ENCODE measurements at places on chromosomes 5 and 9.
A peak's percentile ranks its signal among the peaks of the same experiment; 100 is the strongest.

- no peak for DNase-seq
Measured at GRCh38 chr9:126854734-126855133, 5.7 kb upstream of the ZBTB34 start.

GRCh38 chr5:96595300-96596090 lies 66.7 kb upstream of the CAST start:
- peak; percentile 6 for DNase-seq

DNA sequence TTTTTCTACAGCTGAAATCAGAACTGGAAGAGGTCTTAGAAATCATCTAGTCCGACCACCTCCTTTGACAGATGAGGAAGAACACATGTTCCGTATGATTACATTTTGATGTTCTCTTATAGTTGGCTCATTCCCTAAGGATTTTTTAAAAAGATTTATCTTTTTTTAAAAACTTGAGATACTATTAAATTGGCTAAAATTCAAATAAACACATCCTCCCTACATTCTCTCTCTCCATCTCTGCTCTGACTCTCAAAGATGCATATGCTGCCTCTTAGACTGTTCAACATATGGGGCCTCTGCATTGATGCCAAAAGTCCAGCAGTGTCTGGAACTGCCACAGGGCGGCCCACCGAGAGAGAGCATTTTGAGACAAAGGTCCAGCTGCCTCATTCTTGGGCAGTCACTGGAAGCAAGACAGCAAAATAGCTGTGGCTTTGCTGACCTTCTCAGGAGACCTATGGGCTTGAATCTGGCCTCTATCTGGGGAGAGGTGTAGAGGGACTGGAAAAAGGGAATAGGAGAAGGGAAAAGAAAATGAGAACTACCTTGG lies 12.8 kb upstream of the TSSK1B start:
- DNase-seq = peak; percentile 41

DNA sequence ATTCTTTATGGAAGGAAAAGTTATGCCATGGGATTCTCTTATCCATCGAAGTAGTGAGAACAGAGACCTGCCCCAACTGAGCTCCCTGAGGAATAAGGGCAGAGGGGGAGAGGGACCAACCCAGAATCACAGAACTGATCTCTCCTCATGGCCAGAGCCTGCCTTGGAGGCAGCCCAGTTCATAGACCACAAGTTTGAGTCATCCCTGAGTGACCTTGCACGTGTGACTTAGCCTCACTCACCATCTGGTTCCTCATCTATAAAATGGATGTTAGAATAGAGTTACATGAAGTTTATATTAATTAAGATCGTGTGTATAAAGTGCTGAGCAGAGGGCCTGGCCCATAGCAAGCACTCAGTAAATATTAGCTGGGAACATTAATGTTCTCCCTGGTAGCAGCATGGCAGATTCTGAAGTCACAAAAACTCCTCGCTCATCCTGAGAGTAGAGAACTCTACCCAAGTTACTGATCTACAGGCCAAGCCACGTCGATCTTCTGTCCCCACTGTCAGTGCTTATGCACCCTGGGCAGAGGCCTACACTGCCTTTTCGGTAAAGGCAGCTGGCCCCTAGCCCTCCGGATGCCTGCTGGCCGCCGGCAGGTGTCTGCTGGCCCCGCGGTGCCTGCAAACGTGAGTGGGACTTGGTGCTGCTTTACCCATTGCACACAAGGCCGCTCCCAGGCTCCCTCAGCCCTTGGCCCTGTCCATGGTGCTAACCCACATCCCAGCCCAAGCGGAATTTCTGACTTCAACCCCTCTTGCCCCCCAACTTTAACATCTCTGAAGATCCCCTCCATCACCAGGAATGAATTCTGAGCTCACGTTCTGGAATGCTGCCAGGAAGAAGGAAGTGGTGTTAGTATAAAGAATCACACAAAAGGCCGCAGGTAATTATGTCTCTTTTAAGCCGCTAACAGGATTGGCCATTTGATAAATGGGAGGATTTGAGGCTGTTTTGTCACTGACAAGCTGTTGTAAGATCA lies 61.1 kb upstream of the ARAP3 start:
- DNase-seq = peak; percentile 26

GRCh38 chr5:53930457-53930856 lies 370.0 kb downstream of the NDUFS4 start:
- peak; percentile 35 for DNase-seq

- DNase-seq = no peak
Measured at GRCh38 chr9:83622433-83622938, 457 bp upstream of the IDNK start.

- DNase-seq = peak; percentile 40
Measured at GRCh38 chr9:95147452-95148207, 169.9 kb downstream of the FANCC start.

- DNase-seq = no peak
Measured at GRCh38 chr9:3646226-3646625, 120.4 kb upstream of the RFX3 start.
